ENCODE measurements at places on chromosomes 3 and 15.

GRCh38 chr3:43792904-43793303, 102.2 kb downstream of the ABHD5 start:
- no peaks in the 10 kb centered on the region for H3K4me1 ChIP-seq
- no peak for DNase-seq
- peaks cover 5% of the 10 kb centered on the region for H3K27me3 ChIP-seq
- no peak overlapping the region for H3K4me3 ChIP-seq
- no peak overlapping the region for H3K27ac ChIP-seq

DNA sequence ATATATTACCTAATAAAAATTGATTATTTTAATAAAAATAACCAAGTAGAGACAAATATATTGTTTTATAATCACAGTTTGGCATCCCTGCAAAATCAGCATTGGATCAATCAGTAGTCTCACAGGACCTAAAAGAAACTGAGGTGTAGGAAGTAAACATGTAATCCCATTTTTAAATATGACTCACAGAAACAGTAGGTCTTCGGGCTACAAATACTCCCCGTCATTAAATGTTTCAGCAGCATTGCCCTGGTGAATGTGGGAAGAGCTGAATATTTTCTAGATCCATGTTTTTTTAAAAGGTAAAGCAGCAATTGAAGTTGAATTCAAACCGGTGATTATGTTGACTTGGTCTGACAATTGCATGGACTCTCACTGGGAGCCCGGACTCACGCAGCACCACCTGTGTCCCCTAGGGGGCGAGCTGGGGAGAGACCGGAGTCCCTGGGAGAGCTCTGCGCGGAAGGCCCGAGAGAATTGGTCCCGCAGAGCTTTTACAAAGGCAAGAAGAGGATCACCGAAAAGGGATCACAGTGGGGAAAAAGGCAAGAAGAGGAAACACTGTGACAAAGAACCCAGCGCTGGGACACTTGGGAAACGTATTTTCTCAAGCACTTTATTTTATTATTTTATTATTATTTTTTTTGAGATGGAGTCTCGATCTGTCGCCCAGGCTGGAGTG, 17.2 kb upstream of the USP3 start:
- peak overlapping the region; percentile 79 for H3K4me3 ChIP-seq
- peaks cover 19% of the 10 kb centered on the region for H3K4me1 ChIP-seq
- DNase-seq, result peak; percentile 81
- peaks cover 3% of the 10 kb centered on the region for H3K36me3 ChIP-seq

DNA sequence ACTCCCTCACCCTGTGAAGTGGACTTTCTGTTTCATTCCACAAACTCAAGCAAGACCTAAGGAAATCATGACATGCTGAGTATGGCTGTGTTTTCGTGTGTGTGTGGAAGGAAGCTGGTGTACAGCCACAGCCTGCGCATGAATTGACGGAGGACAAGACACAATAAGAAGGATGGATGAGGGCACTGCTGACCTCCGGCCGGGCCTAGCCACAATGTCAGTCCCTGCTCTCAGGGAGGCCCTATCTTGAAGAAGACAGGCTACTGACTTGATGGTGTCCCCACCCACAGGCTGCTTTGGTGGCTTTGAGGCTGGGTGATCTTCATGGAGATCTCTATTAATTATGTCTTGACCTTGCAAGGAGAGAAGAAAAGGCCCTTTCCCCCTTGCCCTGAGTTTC, 39.3 kb upstream of the CDCP1 start:
- H3K27me3 ChIP-seq, result peaks cover 4% of the 10 kb centered on the region
- no peaks in the 10 kb centered on the region for H3K4me1 ChIP-seq
- H3K36me3 ChIP-seq, result no peaks in the 10 kb centered on the region
- DNase-seq, result no peak

DNA sequence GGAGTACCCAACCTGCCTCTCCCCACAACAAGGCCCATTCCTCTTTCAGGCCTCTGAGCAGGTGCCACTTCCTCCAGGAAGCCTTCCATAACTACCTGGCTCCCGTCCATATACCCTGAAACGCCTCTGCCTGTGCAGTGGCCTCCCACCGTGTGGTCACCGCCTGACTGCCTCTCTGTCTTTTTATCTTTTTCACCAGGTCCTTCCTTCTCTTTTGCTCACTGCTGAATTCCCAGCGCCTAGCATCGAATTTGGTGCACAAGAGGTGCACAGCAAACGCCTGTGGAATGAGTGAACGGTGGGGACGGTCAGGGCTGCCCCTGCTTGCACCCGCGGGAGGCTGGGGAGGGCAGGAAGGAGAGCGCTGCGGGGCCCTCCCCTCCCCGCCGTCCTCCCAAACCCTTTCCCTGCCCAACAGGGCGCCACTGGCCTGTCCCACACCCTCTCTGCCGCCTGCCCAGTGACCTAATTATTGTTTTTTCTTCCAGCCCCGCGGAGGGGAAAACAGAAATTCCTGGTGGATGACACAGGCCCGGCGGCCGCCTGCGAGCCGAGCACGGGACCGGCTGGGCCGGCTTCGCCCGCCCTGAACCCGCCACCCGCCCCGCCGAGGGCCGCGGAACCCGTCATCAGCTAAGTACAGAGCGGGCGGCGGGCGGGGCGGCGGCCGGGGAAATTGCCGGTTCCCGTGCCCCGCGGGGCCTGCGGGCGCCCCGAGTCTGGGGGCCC, 140.1 kb downstream of the SMAD6 start:
- peak overlapping the region; percentile 36 for H3K4me3 ChIP-seq
- DNase-seq, result no peak
- no peak overlapping the region for H3K27ac ChIP-seq
- H3K27me3 ChIP-seq, result peaks cover 5% of the 10 kb centered on the region
- H3K36me3 ChIP-seq, result no peaks in the 10 kb centered on the region

GRCh38 chr3:102630531-102630930, 195.7 kb downstream of the ZPLD1 start:
- H3K27me3 ChIP-seq, result peaks cover 2% of the 10 kb centered on the region
- no peak overlapping the region for H3K4me3 ChIP-seq
- no peak overlapping the region for H3K27ac ChIP-seq
- H3K36me3 ChIP-seq, result no peaks in the 10 kb centered on the region
